Astrocyte (in vitro differentiated cells and primary cell): ENCODE measurements at places on chromosomes 6 and 20. TPM values are rescaled to one million over a fixed set of nuclear protein-coding genes. Genes with fewer than 3 reads are reported as not detected.
A peak's percentile ranks its signal among the peaks of the same experiment; 100 is the strongest.

AURKA gene
- total RNA-seq = 10.4 and 14.8 TPM in 2 replicates

GRCh38 chr6:135440087-135440792 is 57.3 kb downstream of the AHI1 start:
- peaks cover 4% of the 10 kb centered on the region for H3K4me1 ChIP-seq
- DNase-seq = peak; percentile 16
- H3K27me3 ChIP-seq = no peaks in the 10 kb centered on the region
- H3K36me3 ChIP-seq = peaks cover 8% of the 10 kb centered on the region
- no peak overlapping the region for H3K4me3 ChIP-seq

GRCh38 chr6:127200114-127200513 is 66.5 kb upstream of the RNF146 start:
- H3K36me3 ChIP-seq = no peaks in the 10 kb centered on the region
- no peak for DNase-seq
- no peak overlapping the region for H3K27ac ChIP-seq
- no peak overlapping the region for H3K4me3 ChIP-seq

DNA sequence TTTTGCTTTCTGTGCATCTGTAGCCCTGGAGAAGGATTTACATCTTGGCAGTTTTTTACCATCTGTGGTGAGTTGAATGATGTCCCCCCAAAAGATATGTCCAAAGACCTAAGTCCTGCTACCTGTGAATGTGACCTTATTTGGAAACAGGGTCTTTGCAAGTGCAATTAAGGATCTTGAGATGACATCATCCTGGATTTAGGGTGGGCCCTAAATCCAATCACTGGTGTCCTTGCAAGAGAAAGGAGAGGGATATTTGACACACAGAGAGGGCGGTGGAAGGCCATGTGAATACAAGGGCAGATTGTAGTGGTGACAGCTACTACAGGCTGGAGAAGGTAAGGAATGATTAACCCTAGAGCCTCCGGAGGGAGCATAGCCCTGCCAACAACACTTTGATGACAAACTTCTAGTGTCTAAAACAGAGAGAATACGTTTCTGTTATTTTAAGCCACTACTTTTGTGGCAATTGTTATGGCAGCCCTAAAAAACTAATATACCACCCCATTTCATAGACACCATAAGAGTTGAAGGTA is 35.1 kb downstream of the MKKS start:
- no peak overlapping the region for H3K4me3 ChIP-seq
- no peaks in the 10 kb centered on the region for H3K4me1 ChIP-seq
- H3K27me3 ChIP-seq = no peaks in the 10 kb centered on the region
- no peak for DNase-seq
- H3K27ac ChIP-seq = no peak overlapping the region
- H3K36me3 ChIP-seq = no peaks in the 10 kb centered on the region

- H3K27ac ChIP-seq = peak overlapping the region; percentile 30
- H3K4me1 ChIP-seq = peaks cover 21% of the 10 kb centered on the region
- no peak overlapping the region for H3K4me3 ChIP-seq
- H3K27me3 ChIP-seq = no peaks in the 10 kb centered on the region
- no peaks in the 10 kb centered on the region for H3K36me3 ChIP-seq
These were observed 16.7 kb upstream of the ENTPD6 start for GRCh38 chr20:25178563-25179438.

MYBL2 gene
- 3.0 and 6.2 TPM in 2 replicates for total RNA-seq

DNA sequence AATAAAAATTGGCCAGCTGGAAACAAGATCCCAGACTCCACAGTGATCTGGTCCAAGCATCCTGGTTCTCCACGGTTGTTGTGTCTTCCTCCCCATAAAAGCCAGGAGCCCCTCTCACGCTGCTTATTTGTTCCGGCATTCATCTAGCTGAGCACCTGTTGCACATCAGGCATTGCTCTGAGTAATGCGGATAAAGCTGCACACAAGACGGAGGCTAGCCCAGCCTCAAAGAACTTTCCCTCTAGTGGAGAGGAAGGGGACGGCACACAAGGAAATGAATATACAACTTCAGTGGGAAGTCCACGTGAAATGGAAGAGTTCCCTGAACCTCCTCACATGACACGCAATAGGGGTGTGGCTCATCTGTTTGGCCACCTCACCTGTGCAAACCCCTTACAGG is 30.3 kb upstream of the NXT1 start:
- H3K27ac ChIP-seq = no peak overlapping the region
- H3K36me3 ChIP-seq = no peaks in the 10 kb centered on the region
- no peak overlapping the region for H3K4me3 ChIP-seq
- peaks cover 3% of the 10 kb centered on the region for H3K27me3 ChIP-seq

DNA sequence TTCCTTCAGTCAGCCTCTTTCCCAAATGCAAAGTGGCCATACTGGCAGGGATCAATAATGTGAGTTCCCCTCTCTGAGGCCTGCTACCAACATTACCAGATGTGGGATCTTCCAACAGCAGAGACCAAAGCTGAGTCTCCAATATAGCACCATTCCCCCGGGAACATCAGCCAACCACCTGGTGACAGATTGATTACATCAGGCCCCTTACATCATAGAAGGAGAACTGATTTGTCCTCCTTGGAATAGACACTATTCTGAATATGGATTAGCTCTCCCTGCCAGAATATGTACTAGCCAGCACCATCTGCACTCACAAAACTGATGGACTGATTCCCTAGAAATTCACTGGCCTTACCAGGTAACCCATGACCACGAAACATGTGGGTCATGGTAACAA is 61.9 kb upstream of the CARMIL1 start:
- no peaks in the 10 kb centered on the region for H3K27me3 ChIP-seq
- H3K4me1 ChIP-seq = no peaks in the 10 kb centered on the region
- no peak overlapping the region for H3K27ac ChIP-seq
- no peaks in the 10 kb centered on the region for H3K36me3 ChIP-seq
- DNase-seq = no peak
- H3K4me3 ChIP-seq = no peak overlapping the region
